Fibroblast of lung (primary cell): ENCODE measurements at places on chromosomes 4 and X.

GRCh38 chr4:80171656-80172055, 25.6 kb upstream of the PRDM8 start:
- no peak for DNase-seq

DNA sequence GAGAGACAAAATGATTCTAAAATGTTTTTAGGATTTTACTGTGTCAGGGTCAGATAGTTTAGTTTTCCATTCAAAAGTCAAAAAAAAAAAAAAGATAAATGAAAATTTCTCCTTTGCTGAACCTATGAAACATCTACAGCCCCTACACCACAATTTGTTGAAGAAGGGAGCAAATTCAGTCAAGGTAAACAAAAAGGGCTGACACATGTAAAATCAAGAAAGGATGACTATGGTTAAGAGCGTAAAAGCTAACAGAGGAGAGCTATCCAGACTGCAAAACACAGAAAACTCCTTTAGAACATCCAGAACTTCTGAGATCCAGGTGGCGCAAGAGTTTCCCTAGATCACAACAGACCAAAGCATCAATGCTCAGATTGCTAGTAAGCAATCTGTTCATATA, 72.2 kb downstream of the RAB28 start:
- no peak for DNase-seq

- DNase-seq = no peak
These were observed 405.8 kb upstream of the RPS6KA3 start for GRCh38 chrX:20672476-20672875.

GRCh38 chrX:78333521-78333920, 6.1 kb upstream of the CYSLTR1 start:
- DNase-seq = no peak

DNA sequence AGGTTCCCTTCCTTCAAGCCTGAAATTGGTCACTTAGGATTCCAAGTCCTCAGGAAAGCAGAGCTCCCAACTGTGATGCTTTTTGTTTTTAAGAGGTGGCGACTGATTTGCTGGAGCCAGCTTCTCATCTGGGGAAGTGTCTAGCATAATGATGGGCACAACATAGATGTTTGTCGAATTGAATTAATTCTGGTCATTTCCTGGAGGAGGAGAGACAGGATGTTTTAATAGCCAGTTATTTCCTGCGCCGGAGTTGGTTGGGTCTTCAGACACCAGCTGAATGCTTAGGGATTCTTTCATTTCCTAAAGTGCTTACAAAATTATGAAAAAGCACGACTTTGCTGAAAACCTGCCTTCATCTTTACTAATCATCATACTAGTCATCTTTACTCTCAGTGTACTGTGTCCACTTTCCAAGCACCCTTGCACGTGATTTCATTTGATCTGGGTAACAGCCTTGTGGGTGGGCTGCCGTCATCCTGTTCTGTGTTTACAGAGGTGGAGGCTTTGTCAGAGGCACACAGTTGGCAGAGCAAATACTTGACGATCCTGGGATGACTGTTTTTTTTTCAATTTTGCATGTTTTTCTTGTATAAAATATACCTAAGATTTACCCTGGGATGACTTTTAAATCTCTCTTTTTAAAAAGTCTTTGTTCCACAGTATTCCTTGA, 49.5 kb downstream of the RGS12 start:
- peak; percentile 80 for DNase-seq

- DNase-seq = no peak
These were observed 2.5 kb downstream of the DCK start for GRCh38 chr4:70996018-70996360.

- DNase-seq = peak; percentile 1
These were observed 17.8 kb upstream of the PAGE2B start for GRCh38 chrX:55056820-55057674.
